ENCODE measurements at places on chromosomes 7 and 10.
A peak's percentile ranks its signal among the peaks of the same experiment; 100 is the strongest.

DNA sequence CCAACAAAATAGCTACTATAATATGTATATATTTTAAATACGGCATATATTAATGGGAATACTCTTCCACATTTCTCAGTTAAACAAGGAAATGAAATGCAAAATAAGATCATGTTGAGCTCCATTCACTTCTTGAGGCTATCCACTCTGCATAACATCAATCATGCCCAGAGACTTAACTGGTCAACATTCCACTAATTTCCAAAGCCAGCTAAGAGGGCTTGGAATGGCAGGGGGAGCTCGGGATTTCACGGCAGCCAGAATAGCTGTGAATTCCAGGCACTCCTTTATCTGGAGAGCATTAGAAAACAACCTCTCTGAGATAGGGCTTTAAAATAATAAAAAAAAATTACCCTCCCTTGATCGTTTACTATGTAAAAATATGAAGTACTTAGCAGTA, 194.9 kb upstream of the CDCA7L start:
- DNase-seq, result no peak

DNA sequence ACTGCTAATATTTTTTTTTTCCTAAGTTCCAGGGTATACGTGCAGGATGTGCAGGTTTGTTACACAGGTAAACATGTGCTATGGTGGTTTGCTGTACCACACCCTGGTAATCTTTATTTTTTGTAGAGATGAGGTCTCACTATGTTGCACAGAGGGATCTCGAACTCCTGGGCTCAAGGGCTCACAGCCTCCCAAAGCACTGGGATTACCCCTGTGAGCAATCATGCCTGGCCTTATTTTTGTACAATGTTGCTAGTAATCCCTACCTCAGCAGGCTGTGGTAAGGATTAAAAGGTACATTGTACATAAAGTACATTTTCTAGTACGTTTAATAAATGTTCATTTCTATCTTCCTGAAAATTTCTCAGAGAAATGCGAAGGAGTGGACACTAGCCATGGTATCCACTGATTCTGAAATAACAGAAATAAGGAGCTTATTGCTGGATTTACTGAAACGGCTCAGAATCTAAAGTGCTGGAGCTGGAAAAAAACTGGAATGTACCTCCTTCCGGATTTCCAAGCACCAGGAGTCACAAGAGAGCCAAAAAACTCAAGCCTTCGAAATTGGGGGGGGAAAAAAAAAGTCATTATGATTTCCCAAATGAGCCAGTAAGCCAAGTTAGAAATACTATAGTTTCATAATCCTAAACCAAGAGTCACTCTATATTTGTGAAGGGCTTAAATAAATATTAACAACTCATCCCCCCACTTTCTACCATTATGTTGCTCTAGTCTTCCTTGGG, 69.6 kb downstream of the NT5C2 start:
- no peak for DNase-seq

DNA sequence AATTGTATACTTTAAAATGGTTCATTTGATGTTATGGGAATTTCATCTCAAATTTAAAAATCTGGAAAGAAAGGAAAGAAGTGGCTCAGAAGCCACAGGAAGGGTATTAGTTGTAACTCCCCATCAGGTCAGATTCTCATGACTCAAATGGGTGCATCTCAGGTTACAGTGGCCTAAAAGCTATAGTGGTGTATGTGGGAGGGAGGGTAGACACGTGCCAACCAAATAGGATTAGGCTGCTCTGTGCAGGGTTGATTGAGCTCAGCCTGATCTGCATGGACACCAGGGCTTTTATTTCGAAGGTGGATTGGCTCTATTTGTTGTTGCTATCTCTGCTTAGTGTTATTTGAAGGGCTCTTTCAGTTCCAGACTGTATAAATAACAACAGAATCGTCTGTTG, 121.5 kb upstream of the PRR15 start:
- no peak for DNase-seq

DNA sequence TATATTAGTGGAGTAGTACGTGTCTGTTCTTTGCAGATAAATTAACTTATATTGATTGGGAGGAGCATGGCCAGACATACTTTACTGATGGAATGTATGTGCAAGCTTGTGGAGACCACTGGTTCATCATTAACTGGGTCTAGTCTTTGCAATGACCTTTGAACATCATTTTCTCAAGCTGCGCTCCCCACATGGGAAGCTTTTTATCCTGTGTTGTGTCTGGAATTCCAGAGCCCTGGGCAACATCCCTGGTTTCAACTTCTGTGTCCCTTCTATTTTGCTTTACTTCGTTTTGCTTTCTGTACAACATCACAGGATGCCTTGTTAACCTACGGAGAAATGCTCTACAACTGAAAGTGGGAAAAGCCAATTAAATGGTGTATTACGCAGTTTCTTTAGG, 38.3 kb downstream of the MACROH2A2 start:
- DNase-seq, result no peak

- no peak for DNase-seq
Measured at GRCh38 chr7:15234431-15234830, 327.4 kb downstream of the AGMO start.

DNA sequence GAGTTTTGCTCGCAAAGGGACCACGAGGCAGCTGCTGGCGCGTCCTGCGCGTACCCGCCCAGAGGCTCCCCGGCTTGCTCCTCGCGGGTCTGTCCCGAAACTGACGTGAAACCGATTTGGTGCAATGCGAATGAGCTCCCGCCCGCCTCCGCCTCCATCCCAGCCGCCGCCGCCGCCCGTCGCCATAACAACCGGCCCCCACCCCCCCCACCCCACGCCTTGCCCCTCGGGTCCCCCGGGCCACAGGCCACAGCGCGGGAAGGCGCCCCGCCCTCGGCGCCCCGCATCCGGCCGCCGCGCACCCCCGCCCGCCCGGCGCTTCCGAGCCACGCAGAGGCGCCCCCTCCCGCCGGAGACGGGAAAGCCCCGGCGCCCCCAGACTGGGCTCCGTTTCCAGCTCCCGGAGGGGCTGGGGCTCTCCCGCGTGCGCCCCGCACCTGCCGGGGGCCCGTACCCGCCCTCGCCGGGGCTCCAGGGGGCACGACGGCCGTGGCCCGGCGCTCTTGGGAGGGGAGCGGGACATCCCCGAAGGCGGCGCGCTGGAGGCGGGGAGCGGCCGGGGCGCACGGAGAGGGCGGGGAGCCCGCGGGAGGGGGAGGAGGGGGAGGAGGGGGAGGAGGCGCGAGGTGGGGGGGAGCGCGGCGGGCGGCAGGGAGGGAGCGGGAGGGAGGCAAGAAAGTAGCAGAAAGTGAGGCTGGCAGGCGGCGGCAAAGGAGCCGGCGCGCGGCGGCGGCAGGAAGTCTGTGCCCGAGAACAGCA, at the start of gene CAMK1D:
Gene CAMK1D (plus strand): TSS at position 678 of the 759 bp plus-strand sequence.
- peak; percentile 82 for DNase-seq

DNA sequence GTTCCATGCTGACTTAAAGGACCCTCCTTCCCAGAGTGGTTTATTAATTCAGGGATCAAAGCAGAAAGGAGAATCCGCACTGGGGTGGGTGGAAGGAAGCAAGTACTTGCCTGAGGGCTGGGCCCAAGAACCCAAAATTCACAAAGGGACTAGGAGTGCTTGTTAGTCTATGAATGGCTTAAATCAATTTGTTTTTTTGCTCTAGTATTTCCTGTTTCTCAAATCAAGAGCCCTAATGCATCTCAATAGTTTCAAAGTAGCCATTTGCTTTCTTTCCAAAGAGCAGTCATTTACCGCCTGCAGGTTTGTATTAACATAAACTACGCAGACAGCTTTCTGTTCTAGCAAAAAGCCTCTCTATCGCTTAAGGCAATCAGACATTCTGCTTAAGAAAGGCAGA, 44.2 kb upstream of the SLC35G1 start:
- no peak for DNase-seq

- no peak for DNase-seq
Measured at GRCh38 chr7:4245135-4245865, 436.8 kb upstream of the FOXK1 start.

DNA sequence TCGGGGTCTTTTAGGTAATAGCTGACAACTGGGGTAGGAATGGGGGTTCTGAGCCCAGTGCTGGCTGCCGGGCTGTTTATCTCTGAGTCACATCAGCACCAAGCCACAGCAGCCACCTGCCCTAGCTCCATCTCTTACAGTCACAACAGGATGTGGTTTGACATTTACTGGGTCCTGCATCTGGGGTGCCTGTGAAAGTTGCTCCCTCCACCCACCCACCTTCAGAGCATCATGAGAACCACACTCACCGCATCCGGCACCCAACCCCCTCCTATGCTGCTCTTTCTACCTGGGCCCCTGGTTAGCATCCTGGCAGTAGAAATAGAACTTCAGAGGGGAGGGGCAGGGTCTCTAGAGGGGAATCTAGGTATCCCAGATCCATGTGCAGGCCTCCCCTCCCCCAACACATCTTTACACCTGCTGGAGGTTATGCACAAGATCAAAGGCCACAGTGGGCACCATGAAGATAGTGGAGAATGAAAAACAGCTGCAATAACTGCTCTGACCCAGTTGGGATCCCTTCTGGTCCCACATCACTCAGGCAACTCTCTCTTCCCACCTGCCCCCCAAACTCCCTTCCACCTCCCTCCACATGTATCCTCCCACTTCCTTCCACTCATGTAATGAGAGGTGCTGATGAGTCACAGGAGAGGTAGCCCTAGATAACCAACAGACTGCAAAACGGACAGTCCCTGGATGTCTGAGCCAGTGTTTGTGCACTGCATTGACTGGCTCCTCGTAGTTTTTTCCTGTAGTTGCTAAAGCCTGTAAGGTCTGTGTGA, 38.2 kb downstream of the PRSS2 start:
- DNase-seq, result peak; percentile 83

All from stimulated activated CD4-positive, alpha-beta T cell treated with anti-CD3 and anti-CD28 coated beads, Interleukin-4, amount 100 ng/mL, for 4 hours (primary cell).